ENCODE measurements at places on chromosomes 16 and 17. TPM values are rescaled to one million over a fixed set of nuclear protein-coding genes. Genes with fewer than 3 reads are reported as not detected.

The CMTM4 gene
- total RNA-seq: 10.4 TPM

The KRTAP1-5 gene
- total RNA-seq: not detected

The IRF8 gene
- 1.6 TPM for total RNA-seq

The C16orf86 gene
- total RNA-seq: 5.6 TPM

The PPP1R27 gene
- 0.32 TPM for total RNA-seq
